ENCODE measurements at places on chromosomes 3 and 15.

DNA sequence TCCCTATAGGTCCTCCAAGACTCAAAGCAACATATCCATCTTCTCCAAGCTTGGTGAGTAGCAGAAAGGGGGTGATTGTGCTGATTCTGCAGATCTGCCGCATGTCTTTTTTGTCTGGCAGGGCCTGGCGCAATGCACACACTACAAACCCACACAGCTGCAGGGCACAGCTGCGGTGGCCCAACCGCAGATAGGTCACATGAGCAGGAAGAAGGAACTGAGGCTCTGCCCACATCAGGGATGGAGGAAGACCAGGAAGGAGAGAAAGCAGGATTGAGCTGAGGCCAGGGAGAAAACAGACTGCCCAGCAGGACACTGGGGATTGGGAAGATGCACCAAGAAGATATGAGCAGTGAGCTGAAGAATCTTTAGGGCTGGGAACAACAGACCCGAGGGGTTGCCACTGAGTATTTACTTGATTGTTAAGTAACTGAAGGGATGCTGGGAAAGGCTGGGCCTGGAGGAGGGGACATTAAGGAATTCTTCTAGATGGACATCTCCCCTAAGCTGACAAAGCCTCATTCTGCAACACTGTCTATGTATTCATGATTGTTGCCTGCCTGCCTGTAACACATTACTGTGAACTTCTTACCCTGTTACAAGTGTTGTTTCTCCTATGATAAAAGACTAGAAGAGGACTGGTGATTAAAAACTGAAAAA is 126.7 kb downstream of the MYLK start:
- DNase-seq, result no peak

DNA sequence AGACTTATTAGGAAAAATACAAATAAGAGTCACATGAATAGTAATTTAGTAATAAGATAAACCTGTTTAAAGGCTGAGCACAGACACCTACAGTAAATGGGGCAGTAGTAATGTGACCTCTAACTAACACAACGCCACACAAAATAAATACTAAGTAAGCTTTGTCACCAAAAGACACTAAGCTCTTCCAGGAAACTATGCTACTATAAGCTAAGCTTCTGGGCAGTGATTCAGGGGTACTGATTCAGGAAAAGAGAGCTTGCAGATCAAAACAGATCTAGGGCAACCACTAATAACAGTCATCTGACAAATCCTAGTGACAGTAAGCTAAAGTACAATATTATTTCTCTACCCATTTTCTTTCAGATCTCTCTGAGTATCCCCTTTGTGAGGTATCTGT is 68.8 kb downstream of the PLOD2 start:
- DNase-seq, result no peak

DNA sequence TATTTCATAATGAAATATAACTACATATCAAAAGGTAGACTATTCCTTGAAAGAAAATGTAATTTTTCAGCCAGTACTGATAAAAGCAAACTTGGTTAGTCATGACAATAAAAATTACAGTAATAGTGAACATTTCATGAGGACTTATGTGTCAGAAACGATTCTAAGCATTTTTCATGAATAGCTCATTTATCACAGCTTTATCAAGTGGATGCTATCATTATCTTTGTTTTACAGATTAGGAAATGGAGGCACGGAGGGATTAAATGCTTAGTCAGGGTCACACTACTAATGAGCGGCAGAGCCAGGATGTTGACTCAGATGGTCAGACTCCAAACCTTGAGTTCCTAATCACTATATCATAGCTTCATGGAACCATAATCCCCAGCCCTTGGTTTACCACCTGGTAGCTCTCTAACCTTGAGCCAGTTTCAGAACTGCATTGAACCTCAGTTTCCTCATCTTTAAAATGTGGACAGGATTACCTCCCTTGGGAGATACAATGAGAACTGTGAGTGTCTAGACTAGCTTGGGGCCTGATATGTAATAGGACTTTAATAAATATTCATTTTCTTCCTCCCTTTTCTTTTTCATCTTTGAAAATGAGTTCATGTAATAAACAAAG is 85.4 kb downstream of the TNIK start:
- peak; percentile 78 for DNase-seq

- no peak for DNase-seq
Observed at GRCh38 chr15:90545095-90545494, 15.4 kb downstream of the CRTC3 start.

DNA sequence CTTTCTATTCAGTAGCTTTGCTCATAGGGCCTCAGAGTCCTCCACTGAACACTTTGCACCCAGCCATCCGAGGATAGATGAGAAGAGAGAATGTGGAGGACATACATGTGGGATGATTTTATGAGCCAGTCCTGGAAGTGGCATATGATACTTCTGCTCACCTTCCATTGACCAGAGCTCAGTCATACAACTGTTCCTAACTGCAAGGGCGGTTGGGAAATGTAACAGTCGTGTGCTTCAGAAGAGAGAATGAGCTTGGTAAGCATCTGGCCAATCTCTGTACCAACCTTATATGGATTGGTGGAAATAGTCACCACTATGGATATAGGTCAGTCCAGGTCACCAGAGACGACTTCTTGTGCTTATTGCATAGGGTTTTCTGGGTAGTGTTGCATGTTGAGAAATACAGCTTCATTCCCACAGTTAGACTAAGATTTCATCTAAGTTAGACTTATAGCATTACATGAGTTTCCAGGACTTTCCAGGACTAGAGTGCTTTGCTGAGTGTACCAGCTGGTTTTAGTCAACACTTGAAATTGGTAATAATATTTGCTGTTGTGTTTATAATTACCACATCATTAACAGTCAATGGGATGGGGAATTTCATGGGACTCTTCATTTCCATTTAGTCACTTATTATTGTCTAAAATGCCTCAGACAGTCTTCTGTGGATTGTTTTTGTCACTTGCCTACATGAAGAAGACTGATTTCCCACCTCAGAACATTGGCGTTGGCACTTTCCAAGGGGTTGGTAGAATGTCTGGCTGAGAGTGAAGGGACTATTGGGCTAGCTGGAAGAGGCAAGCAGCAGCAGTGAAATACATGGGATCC is 214.5 kb upstream of the ROPN1 start:
- DNase-seq, result no peak

DNA sequence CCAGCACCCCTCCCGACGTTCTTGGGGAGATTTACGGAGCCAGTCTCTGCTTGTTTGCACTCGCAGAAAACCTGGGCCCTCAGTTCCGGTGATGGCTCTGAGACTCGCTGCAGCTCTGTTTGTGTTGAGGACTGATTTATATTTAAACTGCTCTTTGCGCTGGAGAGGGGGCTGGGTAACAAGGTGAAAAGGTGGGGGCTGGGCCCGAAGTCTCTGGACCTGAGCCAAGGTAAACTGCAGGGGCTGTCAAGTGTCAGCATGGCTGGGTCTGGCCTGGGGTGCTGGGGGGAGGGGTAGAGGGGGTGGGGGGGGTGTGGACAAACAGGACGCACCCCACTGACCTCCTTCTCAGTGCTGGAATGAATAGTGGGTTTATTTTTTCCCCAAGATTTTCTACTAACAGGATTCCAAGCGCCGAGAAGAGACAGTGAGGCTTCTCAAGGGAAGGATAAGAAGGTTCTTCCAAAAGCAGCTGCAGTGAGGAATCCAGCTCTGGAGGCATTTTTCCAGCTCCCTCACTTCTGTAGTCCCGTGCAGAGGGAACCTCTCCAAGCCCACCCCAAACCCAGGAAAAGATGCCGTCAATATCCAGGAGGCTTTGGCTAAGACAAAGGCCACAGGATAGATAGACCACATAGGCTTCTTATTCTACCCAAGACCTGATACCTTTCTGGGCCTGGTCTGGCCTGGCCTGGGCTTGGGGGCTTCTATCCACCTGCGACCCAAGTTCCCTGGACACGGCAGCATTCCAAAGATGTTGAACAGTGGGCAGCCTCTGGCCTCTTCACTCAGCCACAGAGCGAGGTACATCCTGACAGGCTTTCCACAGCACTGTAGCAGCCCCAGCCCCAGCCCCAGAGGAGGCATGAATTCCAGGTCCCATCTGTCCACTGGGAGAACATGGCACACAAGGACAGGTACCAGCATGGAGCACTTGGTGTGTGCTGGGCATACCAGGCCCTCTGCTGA is 938 bp upstream of the SLCO2A1 start:
- DNase-seq, result no peak

- DNase-seq, result no peak
Observed at GRCh38 chr3:13282986-13283876, 136.9 kb downstream of the NUP210 start.

GRCh38 chr15:74710319-74711094 is 14.7 kb upstream of the EDC3 start:
- DNase-seq, result no peak

DNA sequence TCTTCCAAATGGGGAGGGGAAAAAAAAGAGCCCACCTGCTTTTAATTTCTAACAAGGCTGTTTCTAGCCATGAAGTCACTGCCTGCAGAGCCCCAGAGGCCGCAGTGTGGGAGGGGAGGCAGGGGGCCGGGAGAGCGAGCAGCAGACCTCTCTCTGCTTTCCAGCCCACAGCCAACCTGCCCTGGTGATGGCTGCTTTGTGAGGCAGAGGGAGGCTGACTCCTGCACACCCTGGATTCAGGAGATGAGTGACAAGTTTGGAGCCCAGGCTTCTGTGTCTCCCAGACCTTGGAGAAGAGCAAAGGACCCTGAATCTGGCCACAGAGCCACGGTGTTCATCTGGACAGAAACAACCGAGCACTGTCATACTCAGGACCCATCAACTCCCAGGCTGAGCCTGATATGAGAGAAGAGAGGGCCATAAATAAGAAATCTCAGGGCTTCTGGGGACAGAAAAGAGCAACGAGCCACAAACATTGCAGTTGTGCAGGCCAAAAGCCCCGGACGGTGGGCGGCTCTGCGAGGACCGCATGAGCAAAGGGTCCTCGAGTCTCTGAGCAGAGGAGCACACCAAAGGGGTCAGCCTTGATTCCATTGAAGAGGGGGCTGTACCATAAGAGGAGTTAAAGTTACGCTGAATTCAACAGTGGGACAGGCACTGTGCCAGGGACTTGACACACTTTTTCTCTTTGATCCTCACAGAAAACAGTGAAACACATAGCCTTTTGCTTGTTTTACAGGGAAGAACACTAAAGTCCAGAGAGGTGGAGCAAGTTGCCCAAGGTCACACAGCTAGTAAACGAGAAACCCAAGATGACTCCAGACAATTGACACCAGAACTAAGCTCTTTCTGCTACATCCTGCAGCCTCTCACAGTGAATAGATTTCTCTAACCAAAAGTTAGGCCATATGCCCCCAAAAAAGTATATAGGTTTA is 97.2 kb downstream of the SEMA5B start:
- DNase-seq, result no peak

DNA sequence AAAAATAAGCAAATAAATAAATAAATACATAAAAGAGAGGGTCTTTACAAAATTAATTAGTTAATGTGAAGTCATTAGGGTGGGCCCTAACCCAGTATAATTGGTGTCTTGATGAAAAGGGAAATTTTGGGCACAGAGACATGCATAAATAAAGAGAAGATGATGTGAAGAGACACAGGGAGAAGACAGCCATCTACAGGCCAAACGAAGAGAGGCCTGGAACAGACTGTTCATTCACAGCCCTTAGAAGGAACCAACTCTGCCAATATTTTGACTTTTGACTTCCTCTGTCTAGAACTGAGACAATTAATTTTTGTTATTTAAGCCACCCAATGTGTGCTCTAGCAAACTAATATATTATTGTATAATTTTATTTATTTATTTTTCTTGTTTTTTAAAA is 29.6 kb upstream of the SELENOK start:
- DNase-seq, result no peak

DNA sequence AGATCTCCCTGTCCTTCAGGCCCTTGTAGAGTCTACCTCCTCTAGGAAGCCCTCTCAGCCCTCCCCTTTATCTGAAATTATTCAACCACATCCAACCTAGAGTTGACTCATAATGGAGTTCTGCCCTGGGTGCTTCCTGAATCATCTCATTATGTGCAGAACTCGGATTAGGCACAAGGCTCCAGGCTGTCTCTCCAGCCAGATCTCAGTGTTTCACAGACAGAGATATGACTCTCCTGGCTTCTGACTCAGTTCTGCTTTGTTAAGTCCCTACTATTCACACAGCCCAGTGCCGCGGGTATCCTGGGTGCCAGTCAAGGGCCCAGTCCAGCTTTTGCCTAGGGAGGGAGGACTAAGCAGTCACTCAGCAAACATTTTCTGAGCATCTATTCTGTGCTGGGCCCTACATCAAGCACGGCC is 9.3 kb downstream of the STRA6 start:
- DNase-seq, result peak; percentile 91

GRCh38 chr15:73856458-73857192 is 16.7 kb upstream of the TBC1D21 start:
- no peak for DNase-seq

GRCh38 chr3:177330779-177331178 is 133.5 kb upstream of the TBL1XR1 start:
- DNase-seq, result no peak

DNA sequence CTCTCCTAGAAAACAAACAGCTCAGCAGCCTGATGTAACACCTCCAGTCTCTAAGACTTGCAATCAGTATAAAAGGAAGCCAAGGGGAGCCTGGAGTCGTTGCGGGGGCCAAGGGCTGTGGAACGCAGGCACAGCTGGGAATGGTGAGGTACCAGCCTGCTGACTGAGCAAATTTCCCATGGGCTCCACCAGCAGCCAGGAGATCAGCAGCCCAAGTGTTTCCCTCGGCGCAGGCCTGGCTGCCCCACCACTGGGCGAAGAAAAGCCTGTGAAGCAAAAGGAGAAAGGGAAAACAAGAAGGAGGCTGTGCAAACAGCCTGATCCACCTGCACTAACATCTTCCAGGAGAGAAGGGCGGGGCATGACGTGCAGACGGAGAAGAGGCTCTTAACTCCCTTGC is 155.3 kb downstream of the SHQ1 start:
- no peak for DNase-seq

DNA sequence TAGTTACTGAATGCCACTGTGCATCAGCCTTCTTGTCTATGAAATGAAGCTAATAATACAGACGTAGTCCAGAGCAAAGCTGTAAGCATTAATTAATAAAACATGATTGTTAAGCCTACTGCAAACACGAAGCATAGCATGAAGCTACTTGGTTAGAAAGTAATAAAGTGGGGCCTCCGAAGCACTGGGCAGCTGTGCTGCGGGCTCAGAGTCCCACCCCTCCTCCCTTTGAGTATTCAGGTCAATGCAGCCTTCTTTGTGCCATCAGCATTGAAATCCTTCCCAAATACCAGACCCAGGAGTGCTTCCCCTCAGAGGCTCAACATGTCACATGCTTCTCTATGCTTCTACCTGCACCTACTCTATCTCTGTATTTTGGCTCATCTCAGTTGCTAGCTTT is 1112.6 kb downstream of the IGSF11 start:
- no peak for DNase-seq

DNA sequence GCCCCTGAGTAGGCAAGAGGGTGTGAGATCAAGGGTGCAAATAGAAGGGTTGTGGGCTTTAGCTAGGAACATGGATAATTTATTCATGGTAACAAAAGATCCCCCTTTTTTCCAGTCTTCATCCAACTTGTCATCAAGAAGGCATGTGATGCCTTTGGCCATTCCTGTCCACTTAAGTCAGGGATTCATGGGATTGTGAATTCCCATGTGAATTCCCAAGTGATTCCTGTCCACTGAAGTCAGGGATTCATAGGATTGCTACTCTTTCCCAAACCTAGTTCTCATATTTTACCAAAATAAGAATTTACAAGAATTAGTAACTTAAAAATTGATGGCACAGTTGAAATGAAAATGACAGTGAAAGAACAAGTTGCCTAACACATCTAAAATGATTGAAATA is 40.8 kb downstream of the HMG20A start:
- no peak for DNase-seq

GRCh38 chr3:42387802-42388651 is 22.4 kb downstream of the LYZL4 start:
- DNase-seq, result no peak
